ENCODE measurements at places on chromosomes 13 and 19. TPM values are rescaled to one million over a fixed set of nuclear protein-coding genes. Genes with fewer than 3 reads are reported as not detected.

The TNFSF13B gene
- 0.70 TPM for total RNA-seq

The ZNF486 gene
- 8.8 TPM for total RNA-seq

The NDUFA13 gene
- 191 TPM for total RNA-seq

The CYSLTR2 gene
- not detected for total RNA-seq

The NLRP5 gene
- not detected for total RNA-seq

The CACNA1A gene
- 0.14 TPM for total RNA-seq
